ENCODE measurements at places on chromosomes 5 and 9.

GRCh38 chr5:72653586-72653985 lies 146.4 kb upstream of the ZNF366 start:
- DNase-seq, result no peak

GRCh38 chr9:83013867-83014605 lies 48.9 kb downstream of the RASEF start:
- DNase-seq, result no peak

DNA sequence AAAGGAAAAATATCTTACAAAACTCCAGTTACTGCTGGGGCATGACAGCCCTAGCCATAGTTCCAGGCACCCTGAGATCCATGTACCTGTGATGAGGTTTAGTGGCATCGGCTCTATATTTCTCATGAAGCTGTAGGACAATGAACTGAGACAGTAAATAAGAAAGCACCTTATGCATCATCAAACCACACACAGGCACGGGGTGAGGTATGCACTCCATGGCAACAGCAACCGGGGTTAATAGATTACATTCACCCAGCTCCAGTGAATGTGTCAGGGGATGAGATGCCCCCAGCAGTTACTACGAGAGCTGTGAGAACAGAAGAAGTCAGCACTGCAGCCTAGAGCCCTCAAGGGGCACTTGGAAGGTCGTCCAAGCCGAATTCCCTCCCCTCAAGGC lies 162.0 kb upstream of the S1PR3 start:
- no peak for DNase-seq

DNA sequence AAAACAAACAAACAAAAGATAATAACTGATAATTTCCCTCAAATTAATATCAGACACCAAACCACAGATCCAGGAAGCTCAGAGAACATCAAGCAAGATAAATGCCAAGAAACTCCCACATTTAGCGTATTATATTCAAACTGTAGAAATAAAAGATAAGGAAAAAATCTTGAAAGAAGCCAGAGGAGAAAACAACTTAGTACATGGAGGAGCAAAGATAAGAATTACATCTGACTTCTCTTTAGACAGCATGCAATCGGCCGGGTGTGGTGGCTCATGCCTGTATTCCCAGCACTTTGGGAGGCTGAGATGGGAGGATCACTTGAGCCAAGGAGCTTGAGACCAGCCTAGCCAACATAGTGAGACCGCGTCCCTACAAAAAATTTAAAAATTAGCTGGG lies 17.2 kb upstream of the MLANA start:
- no peak for DNase-seq

DNA sequence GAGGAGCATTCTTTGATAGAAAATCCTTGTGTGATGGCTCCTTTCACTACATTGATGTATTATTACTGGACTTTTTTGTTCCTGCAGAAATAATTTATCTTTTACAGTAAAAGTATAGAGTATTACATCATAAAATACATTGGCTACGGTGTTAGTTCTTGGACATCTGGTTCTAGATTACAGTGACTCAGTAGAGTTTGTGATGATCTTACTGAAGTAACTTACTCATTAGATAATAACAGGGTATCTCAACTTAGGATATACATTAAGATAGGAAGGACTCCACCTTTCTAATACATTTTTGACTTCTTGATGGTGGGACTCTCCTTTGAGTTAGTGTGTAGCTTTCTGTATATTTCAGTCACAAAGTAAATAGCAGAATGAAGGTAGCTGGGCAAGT lies 59.1 kb downstream of the ZNF462 start:
- no peak for DNase-seq

- DNase-seq, result no peak
Measured at GRCh38 chr5:120907953-120908352, 443.9 kb downstream of the PRR16 start.

DNA sequence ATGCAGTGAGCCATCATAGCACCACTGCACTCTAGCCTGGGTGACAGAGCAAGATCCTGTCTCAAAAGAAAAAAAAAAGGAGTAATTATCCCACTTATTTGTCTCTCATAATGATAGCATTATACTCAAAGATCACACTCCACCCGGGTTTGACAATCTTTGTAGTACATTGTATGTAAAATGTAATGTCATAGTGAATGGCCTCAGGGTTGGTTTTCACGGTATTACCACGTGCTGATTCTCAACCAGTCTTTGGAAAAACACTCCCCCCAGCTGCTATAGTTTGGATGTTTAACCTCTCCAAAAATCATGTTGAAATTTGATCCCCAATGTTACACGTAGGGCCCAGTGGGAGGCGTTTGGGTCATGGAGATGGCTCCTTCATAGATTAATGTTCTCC lies 402.4 kb upstream of the GRAMD2B start:
- no peak for DNase-seq

GRCh38 chr9:115115117-115115880 lies 2.7 kb downstream of the TNC start:
- DNase-seq, result no peak

GRCh38 chr5:66354422-66354821 lies 210.3 kb downstream of the SREK1 start:
- no peak for DNase-seq

- DNase-seq, result no peak
Measured at GRCh38 chr5:114176356-114176755, 185.5 kb upstream of the KCNN2 start.

- DNase-seq, result no peak
Measured at GRCh38 chr5:169668732-169669131, 31.7 kb downstream of the DOCK2 start.

DNA sequence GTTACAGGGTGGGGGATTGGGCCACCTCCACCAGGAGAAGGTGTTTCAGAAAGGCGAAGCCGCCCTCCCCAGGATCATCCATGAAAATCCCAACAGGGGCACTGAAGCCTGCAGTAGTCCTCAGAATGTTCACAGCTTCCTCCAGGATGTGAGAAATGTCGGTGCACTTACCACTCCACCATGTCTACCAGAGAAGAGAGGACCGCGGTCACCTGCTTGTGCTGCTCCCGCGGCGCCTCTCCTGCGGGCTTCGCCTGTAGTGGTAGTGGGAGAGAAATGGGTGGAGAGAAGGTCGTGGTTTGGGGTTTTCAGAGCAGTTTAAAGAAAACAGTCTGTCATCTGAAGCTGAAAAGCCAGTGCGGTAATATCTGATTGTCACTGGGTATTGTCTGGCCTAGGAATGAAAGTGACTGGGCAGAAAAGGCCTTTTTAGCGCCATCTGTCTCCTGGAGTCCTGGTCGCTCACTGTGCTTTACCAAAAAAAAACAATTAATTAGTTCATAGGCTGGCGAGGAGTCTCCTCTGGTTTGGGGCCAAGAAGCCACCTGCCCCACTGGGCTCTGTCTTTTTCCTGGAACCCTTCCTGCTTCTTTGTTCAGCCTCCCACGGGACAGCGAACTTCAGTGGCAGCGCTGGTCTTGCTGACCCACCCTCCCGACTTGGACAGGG lies 23.0 kb upstream of the PPP1R26 start:
- DNase-seq, result no peak

DNA sequence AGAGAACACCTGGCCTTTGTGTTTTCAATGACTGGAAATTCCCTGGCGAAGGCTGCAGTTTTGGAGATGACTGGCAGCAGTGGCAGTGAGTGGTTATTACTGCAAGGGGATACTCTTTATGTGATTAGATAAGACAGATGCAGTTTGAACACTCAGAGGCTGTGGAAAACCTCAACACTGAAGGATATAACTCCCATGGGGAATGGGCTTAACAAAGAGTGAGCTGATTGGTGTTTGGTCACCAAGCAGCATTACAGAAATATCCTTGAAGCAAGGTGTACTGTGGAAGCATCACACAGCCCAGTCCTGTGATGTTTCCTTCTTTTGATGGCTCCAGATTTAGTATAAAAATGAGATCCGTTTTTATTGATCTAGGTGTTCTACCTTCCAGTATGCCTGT lies 490.7 kb upstream of the PTPRD start:
- no peak for DNase-seq

- no peak for DNase-seq
Measured at GRCh38 chr5:89120719-89121118, 237.7 kb upstream of the MEF2C start.

All from stimulated activated CD8-positive, alpha-beta memory T cell treated with anti-CD3 and anti-CD28 coated beads, Interleukin-4, amount 100 ng/mL, for 4 hours (primary cell).